A549 treated with dexamethasone at 1 μM for 4 hours (cell line): ENCODE measurements at places on chromosomes 7 and 10. TPM values are rescaled to one million over a fixed set of nuclear protein-coding genes. Genes with fewer than 3 reads are reported as not detected.

The ASIC3 gene
- total RNA-seq: 3.9 to 11.3 TPM (median 9.0 TPM) in 5 replicates

The CYP2E1 gene
- 0.11 to 0.18 TPM (median 0.17 TPM) in 5 replicates for total RNA-seq

The TSPAN13 gene
- total RNA-seq: 12.7 to 18.4 TPM (median 16.2 TPM) in 5 replicates

The CD36 gene
- 0.06 to 0.15 TPM (median 0.08 TPM) in 4 of 5 replicates, not detected in the other for total RNA-seq

The ASB10 gene
- not detected in 5 replicates for total RNA-seq

The SFRP5 gene
- total RNA-seq: 2.1 to 3.4 TPM (median 3.3 TPM) in 5 replicates

The TFEC gene
- 0.08 to 0.21 TPM (median 0.14 TPM) in 5 replicates for total RNA-seq

The WDFY4 gene
- 0.01 to 0.06 TPM (median 0.01 TPM) in 3 of 5 replicates, not detected in the others for total RNA-seq

The ERVW-1 gene
- total RNA-seq: 0.04 TPM in 2 of 5 replicates, not detected in the others
